Activated T-helper 1 cell treated with anti-CD3 and anti-CD28 coated beads, Interleukin-12 subunit alpha, Interleukin-12 subunit beta, Interleukin-2, Interleukin-4 antibody, amounts not matched to agents 30 ng/mL and 10 ng/mL and 1 ng/mL, durations not matched to agents 14 hours and 24 hours and 36 hours (primary cell): ENCODE measurements at places on chromosomes 16 and 17.
A peak's percentile ranks its signal among the peaks of the same experiment; 100 is the strongest.

DNA sequence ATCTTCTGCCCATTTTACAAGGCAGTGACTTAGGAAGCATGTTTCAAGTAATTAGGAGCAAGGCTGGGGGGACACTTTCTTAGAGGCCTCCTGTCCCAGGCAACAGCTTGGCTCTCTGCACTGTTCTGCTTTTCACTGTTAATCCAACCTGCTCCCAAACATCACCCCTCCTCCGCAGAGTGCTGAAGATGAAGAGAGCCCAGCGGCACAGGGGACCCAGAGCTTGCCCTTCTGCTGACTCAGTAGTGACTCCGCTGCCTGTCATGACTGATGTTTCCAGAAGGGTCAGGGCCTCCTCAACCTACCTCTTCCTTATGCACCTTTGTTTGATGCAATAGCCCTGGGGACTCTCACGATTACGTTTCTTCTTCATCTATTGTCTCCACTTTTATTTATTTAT, 38.9 kb upstream of the NDRG4 start:
- H3K36me3 ChIP-seq: peaks cover 2% of the 10 kb centered on the region
- no peak overlapping the region for H3K27ac ChIP-seq
- H3K27me3 ChIP-seq: peaks cover 39% of the 10 kb centered on the region

DNA sequence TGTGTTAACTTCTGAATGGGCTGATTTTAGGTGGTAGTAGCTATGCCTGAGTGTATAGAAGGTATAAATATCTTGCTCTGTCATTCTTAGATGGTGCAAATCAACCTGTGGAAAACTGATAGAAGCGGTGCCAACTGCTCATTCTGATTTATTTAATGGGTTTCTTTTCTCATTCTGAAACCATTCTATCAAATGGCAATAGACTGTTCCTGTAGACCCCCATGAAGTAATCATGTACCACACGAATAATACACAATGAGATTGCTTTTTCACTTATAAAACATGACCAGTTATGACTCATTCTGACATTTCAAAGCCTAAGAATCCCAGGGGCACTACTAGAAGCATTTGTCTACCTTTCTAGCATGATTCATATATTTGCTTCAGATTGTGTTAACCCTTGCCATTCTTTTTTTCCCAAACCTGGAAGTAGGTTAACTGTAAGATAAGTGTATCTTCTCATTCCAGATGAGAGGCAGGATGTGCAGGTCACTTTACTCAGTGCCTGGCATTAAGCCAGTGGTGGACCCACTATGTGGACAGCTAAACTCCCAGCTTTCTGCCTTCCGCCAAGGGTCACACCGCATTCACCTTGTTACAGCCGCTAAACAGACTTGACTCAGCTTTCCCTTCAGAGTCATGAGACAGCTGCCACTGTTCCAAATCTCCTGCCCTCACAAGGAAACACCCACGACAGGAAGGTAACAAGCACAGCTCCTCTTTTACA, 16.4 kb upstream of the SLC16A11 start:
- no peak for DNase-seq
- H3K4me1 ChIP-seq: peaks cover 15% of the 10 kb centered on the region
- no peaks in the 10 kb centered on the region for H3K36me3 ChIP-seq
- peak overlapping the region; percentile 37 for H3K4me3 ChIP-seq
- H3K27ac ChIP-seq: peak overlapping the region; percentile 74
- H3K27me3 ChIP-seq: peaks cover 4% of the 10 kb centered on the region

GRCh38 chr16:85615014-85615851, 2.1 kb downstream of the GSE1 start:
- peaks cover 20% of the 10 kb centered on the region for H3K27me3 ChIP-seq
- no peaks in the 10 kb centered on the region for H3K36me3 ChIP-seq
- no peak for DNase-seq
- H3K4me3 ChIP-seq: no peak overlapping the region
- peaks cover 21% of the 10 kb centered on the region for H3K4me1 ChIP-seq

- H3K4me1 ChIP-seq: peaks cover 66% of the 10 kb centered on the region
- H3K27me3 ChIP-seq: peaks cover 4% of the 10 kb centered on the region
- peaks cover 7% of the 10 kb centered on the region for H3K36me3 ChIP-seq
- H3K27ac ChIP-seq: peak overlapping the region; percentile 84
- peak; percentile 77 for DNase-seq
Observed at GRCh38 chr17:74738051-74738996, 1.3 kb downstream of the RAB37 start.

GRCh38 chr16:1963806-1964505, 670 bp downstream of the RPS2 start:
- no peaks in the 10 kb centered on the region for H3K27me3 ChIP-seq
- H3K4me3 ChIP-seq: peak overlapping the region; percentile 100
- H3K27ac ChIP-seq: peak overlapping the region; percentile 97
- peaks cover 44% of the 10 kb centered on the region for H3K36me3 ChIP-seq
- no peak for DNase-seq
- peaks cover 34% of the 10 kb centered on the region for H3K4me1 ChIP-seq

DNA sequence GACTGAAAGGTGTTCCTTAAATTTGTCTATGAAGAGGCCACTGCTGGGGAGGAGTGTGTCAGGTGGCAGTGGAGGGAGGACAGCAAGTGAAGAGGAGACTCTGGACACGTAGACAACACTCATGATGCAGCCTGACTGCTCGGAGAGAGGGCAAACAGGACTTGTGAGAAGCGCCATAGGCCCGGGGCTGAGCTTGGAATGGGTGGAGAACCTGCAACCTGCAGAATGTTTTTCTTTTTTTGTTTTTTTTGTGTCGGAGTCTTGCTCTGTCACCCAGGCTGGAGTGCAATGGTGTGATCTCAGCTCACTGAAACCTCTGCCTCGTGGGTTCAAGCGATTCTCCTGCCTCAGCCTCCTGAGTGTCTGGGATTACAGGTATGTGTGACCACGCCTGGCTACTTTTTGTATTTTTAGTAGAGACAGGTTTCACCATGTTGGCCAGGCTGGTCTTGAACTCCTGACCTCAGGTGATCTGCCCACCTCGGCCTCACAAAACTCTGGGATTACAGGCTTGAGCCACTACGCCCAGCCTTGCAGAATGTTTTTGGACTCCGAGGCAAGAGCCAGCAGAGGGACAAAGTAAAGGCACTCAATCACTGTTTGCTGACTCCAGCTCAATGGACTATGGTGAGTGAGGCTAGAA, 18.9 kb upstream of the C17orf58 start:
- H3K27me3 ChIP-seq: peaks cover 20% of the 10 kb centered on the region
- no peak for DNase-seq
- no peak overlapping the region for H3K27ac ChIP-seq
- H3K4me3 ChIP-seq: no peak overlapping the region

DNA sequence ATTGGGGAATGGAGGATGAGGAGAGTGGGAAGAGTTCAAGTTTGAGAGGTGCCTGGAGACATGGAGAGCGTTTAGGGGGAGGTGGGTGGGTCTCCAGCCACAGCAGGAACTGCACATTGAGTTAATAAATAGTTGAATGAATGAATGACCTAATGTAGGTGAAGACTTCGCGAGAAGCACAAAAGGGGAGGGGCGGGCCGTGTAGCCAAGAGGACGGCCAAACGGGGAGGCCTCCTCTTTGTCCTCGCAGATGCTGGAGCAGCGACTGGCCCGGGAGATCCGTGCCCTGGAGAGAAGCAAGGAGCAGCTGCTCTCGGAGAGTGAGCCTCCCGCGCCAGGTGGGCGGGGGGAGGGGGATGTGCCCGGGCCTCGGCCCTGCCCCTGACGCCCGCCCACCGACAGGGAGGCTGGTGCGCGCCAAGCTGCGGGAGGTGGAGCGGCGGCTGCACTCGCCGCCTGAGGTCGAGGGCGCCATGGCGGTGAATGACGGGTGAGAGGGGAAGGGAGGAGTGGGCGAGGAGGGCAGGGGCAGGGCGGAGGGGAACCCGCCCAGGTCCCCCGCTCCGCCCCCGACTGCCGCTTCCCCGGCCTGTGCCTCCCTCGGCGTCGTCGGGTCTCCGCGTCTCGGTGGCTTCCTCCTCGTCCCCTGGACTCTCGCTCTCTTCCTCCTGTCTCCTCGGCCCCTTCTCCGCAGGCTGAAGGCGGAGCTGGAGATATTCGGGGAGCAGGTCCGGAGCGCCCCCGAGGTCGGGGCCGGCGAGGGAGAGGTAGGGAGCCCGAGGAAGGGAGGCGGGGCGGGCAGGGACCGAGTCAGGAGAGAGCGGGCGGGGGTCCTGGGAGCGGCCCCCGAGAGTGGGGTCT, 12.9 kb downstream of the SYCE1L start:
- no peaks in the 10 kb centered on the region for H3K36me3 ChIP-seq
- peak overlapping the region; percentile 90 for H3K27ac ChIP-seq
- peaks cover 8% of the 10 kb centered on the region for H3K4me1 ChIP-seq
- DNase-seq: peak; percentile 68

- H3K4me1 ChIP-seq: peaks cover 21% of the 10 kb centered on the region
- H3K27me3 ChIP-seq: no peaks in the 10 kb centered on the region
- no peak overlapping the region for H3K4me3 ChIP-seq
Observed at GRCh38 chr17:40349895-40350688, 14.4 kb downstream of the GJD3 start.

DNA sequence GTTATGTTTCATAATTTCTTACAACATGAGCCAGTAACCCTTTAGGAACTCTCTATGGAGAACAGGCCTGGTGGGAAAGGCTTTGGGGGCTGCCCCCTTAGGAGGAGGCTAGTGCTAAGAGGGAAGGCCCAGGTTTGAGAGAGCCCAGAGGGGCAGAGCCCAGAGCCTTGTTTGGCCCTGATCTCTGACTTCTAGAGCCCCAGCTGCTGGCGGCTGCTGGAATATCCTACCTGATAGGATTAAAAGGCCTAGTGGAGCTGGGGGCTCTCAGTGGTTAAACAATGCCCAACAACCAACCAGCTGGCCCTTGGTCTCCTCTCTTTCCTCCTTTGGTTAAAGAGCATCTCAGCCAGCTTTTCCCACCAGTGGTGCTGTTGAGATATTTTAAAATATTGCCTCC, 54.1 kb downstream of the IGF2BP1 start:
- H3K27me3 ChIP-seq: peaks cover 10% of the 10 kb centered on the region
- H3K4me3 ChIP-seq: no peak overlapping the region
- H3K4me1 ChIP-seq: peaks cover 10% of the 10 kb centered on the region
- DNase-seq: no peak

- H3K4me1 ChIP-seq: peaks cover 19% of the 10 kb centered on the region
- H3K4me3 ChIP-seq: no peak overlapping the region
- peaks cover 3% of the 10 kb centered on the region for H3K36me3 ChIP-seq
Observed at GRCh38 chr17:7709031-7709430, 4.0 kb downstream of the EFNB3 start.

- peaks cover 20% of the 10 kb centered on the region for H3K27me3 ChIP-seq
- H3K4me3 ChIP-seq: no peak overlapping the region
- no peaks in the 10 kb centered on the region for H3K4me1 ChIP-seq
- no peaks in the 10 kb centered on the region for H3K36me3 ChIP-seq
Observed at GRCh38 chr17:61662741-61663140, 71.7 kb upstream of the NACA2 start.
